CD4-positive, CD25-positive, alpha-beta regulatory T cell (primary cell): ENCODE measurements at places on chromosomes 16 and 17. TPM values are rescaled to one million over a fixed set of nuclear protein-coding genes. Genes with fewer than 3 reads are reported as not detected.

The ANKRD40CL gene
- not detected for total RNA-seq

- H3K27ac ChIP-seq, result no peak overlapping the region
- no peaks in the 10 kb centered on the region for H3K4me1 ChIP-seq
- no peaks in the 10 kb centered on the region for H3K36me3 ChIP-seq
- DNase-seq, result no peak
- no peaks in the 10 kb centered on the region for H3K27me3 ChIP-seq
Measured at GRCh38 chr16:81432937-81433557, 11.6 kb upstream of the CMIP start.

The KCTD13 gene
- total RNA-seq, result 52.3 TPM

The TOX3 gene
- not detected for total RNA-seq

The SSTR5 gene
- not detected for total RNA-seq

The FBXW10B gene
- 8.2 TPM for total RNA-seq

DNA sequence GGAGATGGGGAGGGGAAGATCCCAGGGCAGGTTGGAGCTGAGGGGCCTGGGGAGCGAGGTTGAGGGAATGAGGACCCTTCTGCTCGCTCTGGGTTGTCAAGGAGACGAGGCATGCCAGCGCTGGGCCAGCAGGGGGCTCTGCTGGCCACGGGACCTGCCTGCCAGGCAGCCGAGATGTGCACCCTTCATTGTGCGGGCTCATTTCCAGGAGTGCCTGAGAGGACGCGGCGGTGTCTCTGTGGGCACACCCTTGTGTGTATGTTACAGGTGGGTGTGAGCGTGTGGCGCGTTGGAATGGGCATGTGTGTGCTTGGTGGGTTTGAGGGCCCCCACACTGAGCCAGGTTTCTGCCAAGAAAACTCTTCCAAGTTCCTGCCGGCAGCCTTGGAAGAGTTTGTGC lies 15.9 kb downstream of the ARHGAP23 start:
- H3K4me3 ChIP-seq, result no peak overlapping the region
- H3K36me3 ChIP-seq, result no peaks in the 10 kb centered on the region
- no peaks in the 10 kb centered on the region for H3K27me3 ChIP-seq
- H3K4me1 ChIP-seq, result peaks cover 13% of the 10 kb centered on the region
- peak; percentile 21 for DNase-seq

GRCh38 chr17:332558-333322 lies 19.9 kb downstream of the RPH3AL start:
- no peak for DNase-seq
- no peaks in the 10 kb centered on the region for H3K27me3 ChIP-seq
- no peak overlapping the region for H3K27ac ChIP-seq
- no peak overlapping the region for H3K4me3 ChIP-seq

- H3K4me3 ChIP-seq, result no peak overlapping the region
- no peaks in the 10 kb centered on the region for H3K27me3 ChIP-seq
- H3K27ac ChIP-seq, result no peak overlapping the region
- DNase-seq, result no peak
- H3K36me3 ChIP-seq, result no peaks in the 10 kb centered on the region
Measured at GRCh38 chr17:69150333-69150732, 8.6 kb upstream of the ABCA6 start.

DNA sequence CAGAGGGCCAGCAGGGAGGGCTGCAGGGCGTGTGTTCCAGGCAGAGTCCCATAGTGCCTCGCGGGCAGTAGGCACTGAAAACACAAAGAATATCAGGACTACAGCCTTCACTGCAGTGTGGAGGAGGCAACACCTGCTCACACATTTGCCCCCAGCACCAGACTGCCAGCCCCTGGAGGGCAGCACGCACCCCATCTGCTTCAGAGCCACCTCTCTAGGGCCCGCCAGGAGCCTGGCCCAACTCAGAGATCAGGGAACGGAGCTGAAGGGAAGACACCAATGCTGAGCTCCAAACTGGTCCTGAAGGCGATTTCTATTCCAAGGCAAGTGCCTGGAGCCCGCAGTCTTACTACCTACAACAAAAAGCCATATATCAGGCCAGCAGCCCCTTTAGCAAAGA lies 130.3 kb downstream of the ZNF423 start:
- no peaks in the 10 kb centered on the region for H3K4me1 ChIP-seq
- H3K27me3 ChIP-seq, result no peaks in the 10 kb centered on the region
- H3K36me3 ChIP-seq, result no peaks in the 10 kb centered on the region
- DNase-seq, result no peak
- no peak overlapping the region for H3K4me3 ChIP-seq

The SMYD4 gene
- total RNA-seq, result 25.8 TPM

The NHLRC4 gene
- total RNA-seq, result 1.9 TPM

GRCh38 chr17:73743518-73744201 lies 99.4 kb upstream of the SDK2 start:
- H3K4me3 ChIP-seq, result no peak overlapping the region
- no peaks in the 10 kb centered on the region for H3K4me1 ChIP-seq
- H3K36me3 ChIP-seq, result no peaks in the 10 kb centered on the region
- no peak overlapping the region for H3K27ac ChIP-seq
- no peak for DNase-seq

GRCh38 chr17:50146230-50146926 lies 4.1 kb downstream of the PPP1R9B start:
- H3K36me3 ChIP-seq, result peaks cover 33% of the 10 kb centered on the region
- peak; percentile 21 for DNase-seq
- H3K4me3 ChIP-seq, result peak overlapping the region; percentile 57
- no peaks in the 10 kb centered on the region for H3K27me3 ChIP-seq
- H3K4me1 ChIP-seq, result peaks cover 71% of the 10 kb centered on the region

GRCh38 chr16:86722970-86723369 lies 144.6 kb downstream of the FOXL1 start:
- H3K4me3 ChIP-seq, result no peak overlapping the region
- no peak overlapping the region for H3K27ac ChIP-seq
- H3K36me3 ChIP-seq, result no peaks in the 10 kb centered on the region
- no peak for DNase-seq
- H3K27me3 ChIP-seq, result no peaks in the 10 kb centered on the region

DNA sequence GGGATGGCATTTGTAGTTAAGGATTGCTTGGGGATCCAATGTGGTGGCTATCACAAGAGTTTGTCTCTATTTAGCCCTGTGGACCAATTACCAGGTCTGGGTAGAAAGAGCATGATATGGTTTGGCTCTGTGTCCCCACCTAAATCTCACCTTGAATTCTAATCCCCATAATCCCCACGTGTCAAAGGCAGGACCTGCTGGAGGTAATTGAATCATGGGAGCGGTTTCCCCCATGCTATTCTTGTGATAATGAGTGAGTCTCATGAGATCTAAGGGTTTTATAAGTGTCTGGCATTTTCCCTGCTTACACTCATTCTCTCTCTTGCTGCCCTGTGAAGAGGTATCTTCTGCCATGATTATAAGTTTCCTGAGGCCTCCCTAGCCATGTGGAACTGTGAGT lies 86.4 kb upstream of the HS3ST4 start:
- H3K27me3 ChIP-seq, result peaks cover 2% of the 10 kb centered on the region
- H3K4me1 ChIP-seq, result no peaks in the 10 kb centered on the region
- DNase-seq, result no peak
- no peak overlapping the region for H3K27ac ChIP-seq
- no peaks in the 10 kb centered on the region for H3K36me3 ChIP-seq

DNA sequence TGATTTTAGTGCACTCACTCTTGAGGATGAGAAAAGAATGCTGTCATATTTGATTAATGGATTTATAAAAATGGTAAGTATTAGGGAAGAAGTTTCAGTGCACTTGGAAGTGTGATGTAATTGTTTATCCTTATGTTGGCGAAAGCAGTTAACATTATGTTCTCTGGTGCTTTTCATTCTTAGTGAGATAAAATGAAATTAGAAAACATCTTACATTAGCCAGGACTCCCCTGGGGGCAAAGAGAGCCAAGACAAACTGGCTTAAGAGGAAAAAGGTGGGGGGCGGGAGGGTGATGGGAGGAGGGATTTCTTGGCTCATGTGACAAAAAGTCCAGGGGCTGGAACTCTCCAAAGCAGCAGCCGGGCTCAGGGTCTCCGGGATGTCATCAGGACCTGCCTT lies 73.2 kb downstream of the KNOP1 start:
- H3K4me1 ChIP-seq, result peaks cover 9% of the 10 kb centered on the region
- H3K36me3 ChIP-seq, result peaks cover 18% of the 10 kb centered on the region
- no peak overlapping the region for H3K27ac ChIP-seq
- no peaks in the 10 kb centered on the region for H3K27me3 ChIP-seq

The GSPT1 gene
- total RNA-seq, result 177 TPM

The GPR179 gene
- total RNA-seq, result 0.07 TPM

DNA sequence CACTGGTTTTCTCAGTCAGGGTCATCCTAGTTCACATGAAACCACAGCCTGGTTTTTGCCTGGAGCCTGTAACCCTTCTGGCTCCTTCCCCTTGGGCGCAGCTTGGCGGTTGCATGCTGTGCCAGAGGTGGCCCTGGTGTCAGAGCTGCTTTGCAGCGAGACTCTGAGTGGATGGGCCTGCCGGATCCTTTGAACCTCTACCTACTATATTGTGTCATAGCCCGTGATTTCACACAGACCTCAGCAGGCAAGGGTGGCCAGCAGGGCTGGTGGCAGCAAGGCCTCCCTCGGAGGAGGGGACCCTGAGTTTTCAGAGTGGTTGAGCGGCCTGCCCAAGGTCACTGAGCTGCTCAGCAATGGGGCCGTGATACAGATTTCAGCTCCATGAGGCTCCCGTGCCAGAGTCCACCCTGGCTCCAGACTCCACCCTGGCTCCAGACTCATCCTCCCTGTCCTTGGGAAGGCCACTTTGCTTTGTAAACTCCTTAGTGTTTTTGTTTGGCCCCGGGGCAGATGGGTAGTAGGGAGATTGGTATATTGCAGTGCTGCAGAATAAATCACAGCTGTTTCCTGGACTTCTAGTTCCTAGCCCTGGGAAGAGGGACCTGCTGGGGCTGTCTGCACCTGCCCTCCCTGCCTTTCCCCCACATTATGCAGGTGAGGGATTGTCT lies 9.7 kb downstream of the MPRIP start:
- DNase-seq, result no peak
- H3K4me3 ChIP-seq, result no peak overlapping the region
- peaks cover 33% of the 10 kb centered on the region for H3K4me1 ChIP-seq
- H3K27ac ChIP-seq, result no peak overlapping the region

- H3K4me1 ChIP-seq, result peaks cover 54% of the 10 kb centered on the region
- no peak for DNase-seq
- no peaks in the 10 kb centered on the region for H3K36me3 ChIP-seq
- H3K4me3 ChIP-seq, result no peak overlapping the region
- H3K27me3 ChIP-seq, result peaks cover 66% of the 10 kb centered on the region
Measured at GRCh38 chr17:48725004-48725287, 2.0 kb downstream of the PRAC2 start.

DNA sequence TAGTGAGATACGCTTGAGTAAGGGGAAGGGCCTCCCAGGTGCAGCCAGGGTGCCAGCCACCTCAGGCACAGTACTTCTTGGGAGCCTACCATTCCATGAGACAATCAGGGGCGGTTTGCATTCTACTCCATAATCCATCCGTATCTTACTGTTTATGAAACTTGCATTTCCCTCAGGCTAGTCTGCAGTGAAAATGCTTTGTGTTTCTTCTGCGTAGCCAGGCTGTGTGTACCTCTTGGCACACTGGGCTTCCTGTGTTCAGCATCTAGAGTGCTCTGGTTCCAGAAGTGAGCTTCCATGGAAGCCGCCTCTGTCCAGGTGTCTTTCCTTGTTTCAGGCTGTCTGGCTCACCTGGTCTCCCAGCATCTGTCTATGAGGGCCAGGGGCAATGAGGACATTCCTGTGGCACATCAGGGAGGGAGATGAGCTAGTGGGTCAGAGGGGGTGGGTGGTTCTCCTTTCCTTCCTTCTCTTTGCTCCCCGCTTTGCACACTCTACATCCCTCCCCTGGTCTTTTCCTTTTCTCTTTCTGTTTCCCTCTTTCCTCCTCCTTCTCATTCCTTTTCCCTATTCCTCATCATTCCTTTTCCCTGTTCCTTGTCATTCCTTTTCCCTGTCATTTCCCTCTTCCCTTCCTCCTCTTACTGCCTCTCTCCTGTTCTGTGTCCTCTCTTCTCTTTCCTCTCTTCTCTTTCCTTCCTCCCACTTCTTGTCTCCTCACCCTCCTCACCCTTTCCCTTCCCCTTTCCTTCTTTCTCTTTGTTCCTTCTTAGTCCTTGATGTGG lies 386.5 kb downstream of the CPPED1 start:
- H3K4me1 ChIP-seq, result no peaks in the 10 kb centered on the region
- DNase-seq, result no peak
- H3K27ac ChIP-seq, result no peak overlapping the region
- H3K4me3 ChIP-seq, result no peak overlapping the region

DNA sequence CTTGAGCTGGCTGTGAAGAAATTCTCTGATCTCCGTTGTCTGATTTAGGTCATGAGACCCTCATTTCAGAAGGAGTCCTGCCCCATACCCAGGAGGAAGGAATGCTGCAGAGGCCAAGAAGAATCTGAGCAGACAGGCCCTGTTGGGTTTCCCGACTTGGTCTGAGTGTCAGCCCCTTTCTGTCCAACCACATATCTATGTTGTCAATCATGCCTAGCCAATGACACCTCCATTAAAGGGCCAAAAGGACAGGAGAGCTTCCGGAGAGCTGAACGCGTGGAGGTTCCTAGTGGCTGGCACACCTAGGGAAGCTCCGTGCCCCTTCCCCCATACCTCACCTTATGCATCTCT lies 37.8 kb downstream of the PIMREG start:
- no peaks in the 10 kb centered on the region for H3K36me3 ChIP-seq
- H3K27me3 ChIP-seq, result no peaks in the 10 kb centered on the region
